ENCODE measurements at places on chromosomes 7 and 10.

- DNase-seq, result no peak
These were observed 137.1 kb downstream of the KAT6B start for GRCh38 chr10:74963549-74963948.

GRCh38 chr10:25696013-25696708, 237.9 kb upstream of the MYO3A start:
- no peak for DNase-seq

DNA sequence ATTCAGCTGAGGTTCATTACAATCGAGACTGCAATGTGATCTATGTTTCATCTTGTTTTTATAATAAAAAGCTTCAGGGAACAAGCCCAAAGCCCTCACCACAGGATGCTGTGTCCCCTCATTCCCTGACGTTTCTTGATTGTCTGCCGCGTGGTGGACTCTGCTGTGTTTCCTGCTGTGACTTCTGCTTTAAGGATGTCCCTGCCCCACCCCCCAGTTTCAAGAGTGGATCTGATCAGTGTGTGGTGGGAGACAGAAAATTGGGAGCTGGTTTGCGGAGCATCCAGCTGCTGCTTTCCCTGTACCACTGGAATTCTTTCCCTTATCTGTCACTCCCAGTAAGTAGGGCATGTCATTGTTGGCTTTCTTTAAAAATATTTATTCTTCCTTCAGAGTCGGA, 86.2 kb downstream of the CREM start:
- DNase-seq, result peak; percentile 70

GRCh38 chr7:66237906-66238772, 33.0 kb downstream of the TPST1 start:
- DNase-seq, result no peak

DNA sequence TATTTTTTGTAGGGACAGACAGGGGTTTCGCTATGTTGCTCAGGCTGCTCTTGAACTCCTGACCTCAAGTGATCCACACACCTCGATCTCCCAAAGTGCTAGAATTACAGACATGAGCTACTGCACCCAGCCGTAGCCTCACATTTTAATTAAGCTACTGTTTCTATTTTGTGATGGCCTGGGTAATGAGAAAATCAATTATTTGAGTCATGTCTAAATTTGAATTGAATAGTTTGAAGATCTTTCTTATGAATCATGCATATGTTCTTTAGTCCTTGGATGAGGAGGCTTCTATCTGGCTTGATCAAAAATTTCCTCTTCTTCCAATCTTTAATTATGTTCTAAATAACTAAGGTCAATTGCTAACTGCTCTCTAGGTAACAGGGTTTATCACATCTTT, 175.0 kb downstream of the REEP3 start:
- DNase-seq, result no peak

- no peak for DNase-seq
These were observed 19.0 kb downstream of the SH2B2 start for GRCh38 chr7:102305414-102306268.

- DNase-seq, result peak; percentile 13
These were observed 76.1 kb upstream of the KCNMA1 start for GRCh38 chr10:77713521-77714280.

- no peak for DNase-seq
These were observed 157.5 kb downstream of the XPNPEP1 start for GRCh38 chr10:109765838-109766237.

DNA sequence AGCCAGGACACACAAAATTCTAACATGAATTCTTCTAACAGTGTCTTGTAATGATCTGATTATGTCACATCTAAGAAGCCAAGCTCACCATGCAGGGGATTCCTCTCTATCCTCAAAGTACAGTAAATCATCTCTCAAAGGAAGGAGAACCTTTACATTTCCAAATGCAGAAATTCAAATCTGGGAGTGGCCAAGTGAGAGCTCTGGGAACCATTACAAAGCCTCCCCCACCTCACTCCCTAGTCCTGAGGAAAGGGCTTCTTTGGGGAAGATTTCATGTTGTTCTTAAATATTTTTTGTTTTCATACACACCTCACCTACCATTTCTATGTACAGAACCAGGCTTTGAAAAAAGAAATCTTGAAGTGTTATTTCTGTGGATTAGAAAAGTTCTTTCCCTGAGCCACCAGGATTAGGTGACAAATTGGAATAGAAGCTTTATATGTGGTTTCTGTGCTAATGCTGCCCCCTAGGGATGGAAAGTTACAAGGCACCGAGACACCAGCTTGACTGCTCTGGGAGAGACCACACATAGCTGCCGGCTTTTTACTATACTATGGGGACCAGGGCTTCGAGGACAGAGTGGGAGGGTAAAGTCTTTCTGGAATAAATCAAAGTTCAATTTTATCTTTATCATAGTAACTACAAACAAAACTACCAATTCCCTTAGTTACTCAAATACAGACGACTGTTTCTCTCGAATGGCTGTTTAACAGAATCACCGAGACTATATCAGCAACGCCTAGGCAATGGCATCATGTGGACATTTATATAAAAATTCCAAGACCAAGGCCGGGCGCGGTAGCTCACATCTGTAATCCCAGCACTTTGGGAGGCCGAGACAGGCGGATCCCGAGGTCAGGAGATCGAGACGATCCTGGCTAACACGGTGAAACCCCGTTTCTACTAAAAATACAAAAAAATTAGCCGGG, 116.1 kb downstream of the RNF216 start:
- peak; percentile 91 for DNase-seq

GRCh38 chr10:2143213-2143835, 406.0 kb upstream of the ADARB2 start:
- no peak for DNase-seq

DNA sequence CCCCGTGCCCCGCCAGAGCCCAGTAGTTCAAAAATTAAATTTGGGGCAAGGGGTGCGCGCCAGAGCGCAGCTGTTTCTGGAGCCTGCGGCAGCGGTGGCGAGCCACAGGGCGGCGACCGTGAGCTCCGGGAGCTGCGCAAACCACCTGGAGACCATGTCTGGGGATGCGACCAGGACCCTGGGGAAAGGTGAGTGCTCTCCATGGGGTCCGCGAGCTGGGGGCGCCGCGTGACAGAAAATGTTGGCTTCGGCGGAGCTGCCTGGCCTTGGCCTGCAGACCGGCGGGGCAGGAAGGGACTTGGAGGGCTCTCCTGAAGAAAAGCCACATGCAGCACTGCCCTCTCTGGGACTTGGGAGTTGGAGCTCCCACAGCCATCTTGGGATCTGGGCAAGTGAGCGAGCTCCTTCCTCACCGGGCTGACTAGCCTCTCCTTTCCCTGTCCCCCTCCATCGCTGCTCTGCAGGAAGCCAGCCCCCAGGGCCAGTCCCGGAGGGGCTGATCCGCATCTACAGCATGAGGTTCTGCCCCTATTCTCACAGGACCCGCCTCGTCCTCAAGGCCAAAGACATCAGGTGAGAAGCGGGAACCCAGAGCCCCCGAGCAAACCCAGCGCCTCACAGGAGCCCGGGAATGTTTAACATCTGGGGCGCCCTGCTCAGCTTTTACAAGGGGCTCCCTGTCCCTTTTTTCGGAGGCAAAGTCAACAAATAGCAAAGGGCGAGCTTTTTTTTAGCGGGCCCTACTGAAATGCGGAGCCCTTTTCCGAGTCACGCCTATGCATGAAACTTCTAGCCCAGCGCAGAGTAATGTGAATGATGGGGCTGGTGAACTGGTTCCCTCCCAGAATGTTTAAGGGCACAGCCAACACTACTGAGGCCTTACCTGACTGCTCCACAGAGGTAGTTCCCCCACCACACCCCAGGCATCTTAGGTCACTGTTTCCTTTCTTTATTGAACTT, 6.1 kb downstream of the GSTO2 start:
- peak; percentile 51 for DNase-seq

- peak; percentile 59 for DNase-seq
These were observed 559 bp downstream of the DBF4 start for GRCh38 chr7:87876869-87877234.

DNA sequence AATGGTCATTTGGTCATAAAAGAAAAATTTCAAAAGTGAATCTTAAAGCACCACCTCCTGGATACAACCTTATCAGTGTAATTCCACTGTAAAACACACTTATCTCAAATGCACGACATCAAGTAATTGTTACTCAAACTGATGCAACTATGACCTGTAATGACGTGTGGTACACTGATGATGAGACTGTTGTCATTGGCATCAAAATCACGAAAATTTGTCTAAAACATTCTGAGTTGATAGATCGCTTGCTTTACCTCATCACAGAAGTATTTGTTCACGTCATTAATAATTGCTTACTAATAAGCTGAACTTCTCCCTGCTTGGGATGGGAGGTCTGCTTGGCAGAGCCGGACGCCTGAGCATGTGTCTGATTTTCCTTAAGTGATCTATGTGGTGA, 221.8 kb upstream of the KLF6 start:
- DNase-seq, result no peak

- peak; percentile 76 for DNase-seq
These were observed 29.0 kb upstream of the BMS1 start for GRCh38 chr10:42753507-42754154.

GRCh38 chr7:31416381-31416870, 75.9 kb upstream of the NEUROD6 start:
- DNase-seq, result no peak

DNA sequence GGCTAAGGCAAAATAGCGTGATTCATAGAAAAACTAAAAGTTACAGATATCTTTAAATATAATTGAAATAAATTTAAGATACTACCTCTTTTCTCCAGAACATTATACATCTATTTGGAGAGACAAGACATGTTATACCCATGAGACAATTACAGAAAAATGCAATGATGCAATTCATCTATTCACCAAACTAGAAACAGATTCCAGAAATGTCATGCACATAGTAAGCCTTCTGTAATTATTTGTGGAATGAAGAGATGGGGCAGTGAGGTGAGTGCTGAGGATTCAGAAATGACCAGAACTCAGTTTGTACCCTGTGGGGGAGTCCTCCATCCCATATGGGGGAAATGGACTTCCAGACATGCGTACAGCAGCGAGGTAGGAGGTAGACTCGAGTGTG, 99.4 kb downstream of the MKX start:
- no peak for DNase-seq

DNA sequence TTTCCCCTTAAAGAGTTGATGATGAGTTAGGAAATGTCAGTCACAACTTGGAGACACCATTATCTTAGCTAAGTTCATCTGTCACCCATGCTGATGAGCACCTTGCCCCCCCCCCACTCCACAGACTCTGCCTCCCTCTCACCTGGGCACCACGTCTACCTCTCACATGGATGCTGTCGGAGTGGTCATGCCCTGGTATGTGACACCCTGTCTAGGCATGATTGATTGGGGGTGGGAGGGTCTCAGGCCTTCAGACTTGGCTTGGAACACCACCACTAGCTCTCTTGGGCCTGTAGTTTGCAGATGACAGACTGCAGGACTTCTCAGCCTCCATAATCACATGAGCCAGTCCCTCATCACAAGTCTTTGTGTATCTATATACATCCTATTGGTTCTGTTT, 78.0 kb downstream of the WDR37 start:
- DNase-seq, result no peak

DNA sequence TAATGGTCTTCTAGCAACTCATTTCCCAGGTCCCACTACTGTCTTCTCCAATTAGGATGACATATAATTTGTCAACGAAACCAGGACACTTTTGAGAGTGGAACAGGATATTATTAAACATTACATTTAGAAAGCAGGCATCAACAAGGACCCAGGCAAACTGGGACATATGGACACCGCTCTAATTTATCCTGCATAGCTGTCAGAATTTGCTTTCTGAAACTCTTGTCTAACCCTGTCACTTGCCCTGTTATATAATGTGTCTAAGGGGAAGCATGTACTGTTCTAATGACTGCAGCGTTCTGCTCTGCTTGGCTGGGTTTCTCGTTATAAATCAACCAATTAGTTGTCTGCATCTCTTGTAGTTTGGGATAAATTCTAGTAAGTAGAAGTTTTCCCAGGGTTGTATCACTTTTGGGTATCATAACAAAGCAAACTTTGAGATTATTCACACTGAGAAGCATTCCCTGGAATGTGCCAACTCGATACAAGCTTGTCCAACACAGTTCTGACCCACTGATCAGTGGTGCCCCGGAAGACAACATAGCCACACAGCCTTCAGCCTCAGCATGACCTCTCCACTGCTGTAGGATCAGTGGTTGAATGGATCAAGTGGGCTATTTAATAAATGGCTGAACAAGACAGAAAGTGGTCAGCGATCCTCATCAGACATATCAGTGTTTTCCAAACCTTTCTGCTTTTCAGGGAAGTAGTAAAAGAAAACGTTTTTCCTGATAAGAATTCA, 228.1 kb downstream of the KIF20B start:
- no peak for DNase-seq

- DNase-seq, result peak; percentile 72
These were observed 1.8 kb downstream of the STMP1 start for GRCh38 chr7:135664046-135664589.

- no peak for DNase-seq
These were observed 68.0 kb upstream of the PPP1R3C start for GRCh38 chr10:91700788-91701444.

- DNase-seq, result no peak
These were observed 106.9 kb downstream of the AOAH start for GRCh38 chr7:36617408-36617807.

GRCh38 chr7:1553512-1554210, 2.3 kb downstream of the TMEM184A start:
- no peak for DNase-seq

GRCh38 chr7:431658-432111, 88.0 kb downstream of the PDGFA start:
- DNase-seq, result no peak

GRCh38 chr7:110386913-110387312, 704.0 kb upstream of the LRRN3 start:
- no peak for DNase-seq

GRCh38 chr10:47424231-47424630, 40.1 kb upstream of the ZNF488 start:
- DNase-seq, result no peak

DNA sequence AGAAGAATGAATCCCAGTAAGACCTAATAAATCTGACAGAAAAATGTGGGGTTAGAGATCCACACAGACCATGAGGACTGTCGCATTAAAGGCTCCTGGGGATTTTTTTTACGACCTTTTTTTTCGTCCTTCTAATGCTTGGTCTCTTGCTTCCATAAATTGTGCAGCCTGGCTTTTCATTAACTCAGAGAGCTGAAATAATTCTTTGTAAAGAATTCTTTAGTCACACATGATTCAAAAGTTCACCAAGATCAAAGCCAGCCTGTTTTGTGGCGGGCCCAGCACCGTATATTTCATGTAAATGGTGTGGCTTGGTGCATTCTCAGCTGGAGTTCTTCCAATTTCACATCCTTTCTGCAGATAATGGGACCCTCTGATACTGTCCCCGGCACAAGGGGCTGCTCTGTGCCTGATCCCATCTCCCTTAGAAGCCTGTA, 206.6 kb upstream of the BMPER start:
- no peak for DNase-seq
